AG04449 (cell line): ENCODE measurements at places on chromosomes 16 and 17.

GRCh38 chr16:68921637-68922036, 78.3 kb downstream of the TANGO6 start:
- DNase-seq, result no peak

- no peak for DNase-seq
These were observed 11.4 kb downstream of the HSD3B7 start for GRCh38 chr16:30996324-30996984.

DNA sequence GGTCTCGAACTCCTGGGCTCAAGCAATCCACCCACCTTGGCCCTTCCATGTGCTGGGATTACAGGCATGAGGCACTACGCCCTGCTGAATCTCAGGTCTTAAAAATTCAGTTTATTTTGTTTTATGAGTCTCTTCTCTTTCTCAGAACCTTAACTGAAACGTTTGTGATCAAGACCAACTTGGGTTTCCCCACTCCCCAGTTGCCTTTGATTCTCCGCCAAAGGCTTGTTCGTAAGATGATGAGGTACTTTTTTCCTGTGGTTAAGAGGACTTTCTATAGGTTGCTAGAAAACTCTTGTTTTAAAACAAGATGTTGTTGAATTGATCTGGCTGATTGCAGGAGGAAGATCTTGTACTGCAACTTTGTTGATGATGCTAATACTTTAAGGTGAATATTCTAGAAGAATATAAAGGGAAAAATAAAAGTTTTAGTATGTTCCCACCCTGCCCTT, 11.7 kb downstream of the ABCC1 start:
- no peak for DNase-seq

DNA sequence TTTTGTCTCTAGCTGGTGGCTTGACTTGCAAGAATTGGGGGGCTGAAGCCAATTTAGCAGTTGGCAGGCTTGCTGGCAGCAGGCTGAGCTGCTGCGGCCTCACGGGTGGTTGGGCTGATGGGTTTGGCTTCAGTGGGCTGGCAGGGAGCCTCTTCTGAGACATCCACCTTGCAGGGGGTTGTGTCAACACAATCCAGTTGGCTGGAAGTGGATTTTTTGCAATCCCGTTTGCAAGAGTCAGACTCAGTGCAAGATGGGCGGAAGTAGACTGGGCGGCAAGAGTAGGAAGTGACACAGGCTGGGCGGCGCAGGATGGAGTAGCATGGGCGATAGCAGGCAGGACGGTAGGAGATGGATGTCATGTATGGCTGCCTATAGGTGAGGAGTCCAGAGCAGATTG, 1.5 kb downstream of the KRTAP16-1 start:
- no peak for DNase-seq

- DNase-seq, result no peak
These were observed 95.7 kb downstream of the KANSL1 start for GRCh38 chr17:46097497-46097896.
